ENCODE measurements at places on chromosomes 1 and 21. TPM values are rescaled to one million over a fixed set of nuclear protein-coding genes. Genes with fewer than 3 reads are reported as not detected.

BSND gene
- not detected for total RNA-seq

TMEM61 gene
- total RNA-seq, result not detected

VTCN1 gene
- not detected for total RNA-seq

ADCY10 gene
- total RNA-seq, result under 0.01 TPM

MTARC1 gene
- 1.7 TPM for total RNA-seq

RPE65 gene
- not detected for total RNA-seq

LRRC53 gene
- total RNA-seq, result not detected

All from smooth muscle cell of the pulmonary artery (primary cell).